GM23338 (cell line): ENCODE measurements at places on chromosomes 3 and 15. TPM values are rescaled to one million over a fixed set of nuclear protein-coding genes. Genes with fewer than 3 reads are reported as not detected.

Gene SEMA3F
- polyA plus RNA-seq: 2.3 and 2.8 TPM in 2 replicates

Gene SLC6A1
- polyA plus RNA-seq: 0.16 and 0.23 TPM in 2 replicates

Gene THSD4
- polyA plus RNA-seq: 0.99 and 2.0 TPM in 2 replicates

Gene EFCC1
- 0.10 TPM in 1 of 2 replicates, not detected in the other for polyA plus RNA-seq

Gene TRH
- 0.10 TPM in 1 of 2 replicates, not detected in the other for polyA plus RNA-seq

Gene GRM7
- 0.40 and 0.56 TPM in 2 replicates for polyA plus RNA-seq

Gene SLC28A1
- polyA plus RNA-seq: not detected in 2 replicates

Gene INSYN1
- 0.10 and 0.18 TPM in 2 replicates for polyA plus RNA-seq

Gene ZNF385D
- polyA plus RNA-seq: 9.7 and 12.3 TPM in 2 replicates

Gene SEMA5B
- polyA plus RNA-seq: 8.0 and 11.0 TPM in 2 replicates

Gene ADAMTS7
- polyA plus RNA-seq: 11.2 and 11.6 TPM in 2 replicates

Gene SCN5A
- 8.4 and 10.2 TPM in 2 replicates for polyA plus RNA-seq

Gene EMC7
- 50.0 and 55.1 TPM in 2 replicates for polyA plus RNA-seq

Gene PTX3
- polyA plus RNA-seq: 1.2 TPM in 2 replicates

- no peaks in the 10 kb centered on the region for H3K4me1 ChIP-seq
- H3K36me3 ChIP-seq: no peaks in the 10 kb centered on the region
- DNase-seq: no peak
- H3K4me3 ChIP-seq: peak overlapping the region; percentile 46; the same call in 1 of the 2 replicates
- H3K27me3 ChIP-seq: no peaks in the 10 kb centered on the region
Observed at GRCh38 chr3:80771085-80771484, 990.4 kb downstream of the GBE1 start.

- no peaks in the 10 kb centered on the region for H3K36me3 ChIP-seq
- H3K4me3 ChIP-seq: no peak overlapping the region
- H3K4me1 ChIP-seq: peaks cover 36% of the 10 kb centered on the region
- H3K27me3 ChIP-seq: no peaks in the 10 kb centered on the region
- no peak overlapping the region for H3K27ac ChIP-seq
Observed at GRCh38 chr3:23385327-23385726, 182.2 kb downstream of the UBE2E2 start.

- H3K4me1 ChIP-seq: peaks cover 20% of the 10 kb centered on the region
- H3K27ac ChIP-seq: no peak overlapping the region
- no peaks in the 10 kb centered on the region for H3K27me3 ChIP-seq
Observed at GRCh38 chr15:77349666-77350065, 70.2 kb downstream of the PEAK1 start.

GRCh38 chr3:188432802-188433520 is 279.0 kb downstream of the LPP start:
- no peak overlapping the region for H3K4me3 ChIP-seq
- no peak for DNase-seq
- no peaks in the 10 kb centered on the region for H3K4me1 ChIP-seq
- no peaks in the 10 kb centered on the region for H3K36me3 ChIP-seq
- no peak overlapping the region for H3K27ac ChIP-seq

DNA sequence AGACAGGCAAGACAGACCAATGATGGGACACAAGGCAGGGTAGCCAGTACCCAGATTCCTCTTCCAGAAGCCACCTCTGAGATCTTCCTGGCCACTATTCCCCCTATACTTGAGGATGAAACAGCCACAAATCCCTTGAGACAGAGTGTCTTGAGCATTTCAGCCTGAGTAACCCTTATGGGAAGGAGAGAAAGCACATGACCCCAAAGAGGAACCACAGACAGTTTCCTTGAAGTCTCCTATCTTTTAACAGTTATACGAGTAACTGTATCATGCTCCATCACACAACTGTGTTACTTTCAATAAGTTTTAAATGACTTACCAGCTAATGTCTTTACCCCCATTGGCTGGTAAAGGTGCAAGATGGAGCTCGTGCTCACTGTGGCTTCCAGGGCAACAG is 9.3 kb downstream of the VIPR1 start:
- H3K4me1 ChIP-seq: peaks cover 11% of the 10 kb centered on the region
- no peak overlapping the region for H3K4me3 ChIP-seq
- no peak overlapping the region for H3K27ac ChIP-seq
- no peaks in the 10 kb centered on the region for H3K36me3 ChIP-seq
- DNase-seq: no peak
- no peaks in the 10 kb centered on the region for H3K27me3 ChIP-seq

- DNase-seq: no peak
- H3K27ac ChIP-seq: no peak overlapping the region
- H3K36me3 ChIP-seq: no peaks in the 10 kb centered on the region
- H3K4me1 ChIP-seq: no peaks in the 10 kb centered on the region
Observed at GRCh38 chr15:95302809-95303208, 1027.7 kb upstream of the NR2F2 start.

- H3K27me3 ChIP-seq: no peaks in the 10 kb centered on the region
- H3K36me3 ChIP-seq: no peaks in the 10 kb centered on the region
- H3K27ac ChIP-seq: no peak overlapping the region
- H3K4me1 ChIP-seq: no peaks in the 10 kb centered on the region
Observed at GRCh38 chr3:174431717-174432116, 427.4 kb upstream of the NAALADL2 start.

- peak overlapping the region; percentile 59 for H3K4me3 ChIP-seq
- peaks cover 31% of the 10 kb centered on the region for H3K4me1 ChIP-seq
- H3K27me3 ChIP-seq: no peaks in the 10 kb centered on the region
- H3K36me3 ChIP-seq: no peaks in the 10 kb centered on the region
- DNase-seq: no peak
Observed at GRCh38 chr3:9247941-9248521, 1.4 kb downstream of the SRGAP3 start.

- H3K4me1 ChIP-seq: no peaks in the 10 kb centered on the region
- no peak for DNase-seq
- no peaks in the 10 kb centered on the region for H3K36me3 ChIP-seq
- no peak overlapping the region for H3K4me3 ChIP-seq
- H3K27me3 ChIP-seq: no peaks in the 10 kb centered on the region
Observed at GRCh38 chr15:35136321-35137189, 51.5 kb upstream of the NANOGP8 start.

- no peak overlapping the region for H3K27ac ChIP-seq
- H3K27me3 ChIP-seq: no peaks in the 10 kb centered on the region
- DNase-seq: no peak
- H3K4me1 ChIP-seq: no peaks in the 10 kb centered on the region
- H3K4me3 ChIP-seq: no peak overlapping the region
- H3K36me3 ChIP-seq: no peaks in the 10 kb centered on the region
Observed at GRCh38 chr3:77370413-77370812, 330.5 kb downstream of the ROBO2 start.

- H3K27me3 ChIP-seq: no peaks in the 10 kb centered on the region
- no peaks in the 10 kb centered on the region for H3K36me3 ChIP-seq
- DNase-seq: no peak
- H3K4me3 ChIP-seq: no peak overlapping the region
- no peak overlapping the region for H3K27ac ChIP-seq
Observed at GRCh38 chr3:152780553-152780952, 54.4 kb upstream of the P2RY1 start.

DNA sequence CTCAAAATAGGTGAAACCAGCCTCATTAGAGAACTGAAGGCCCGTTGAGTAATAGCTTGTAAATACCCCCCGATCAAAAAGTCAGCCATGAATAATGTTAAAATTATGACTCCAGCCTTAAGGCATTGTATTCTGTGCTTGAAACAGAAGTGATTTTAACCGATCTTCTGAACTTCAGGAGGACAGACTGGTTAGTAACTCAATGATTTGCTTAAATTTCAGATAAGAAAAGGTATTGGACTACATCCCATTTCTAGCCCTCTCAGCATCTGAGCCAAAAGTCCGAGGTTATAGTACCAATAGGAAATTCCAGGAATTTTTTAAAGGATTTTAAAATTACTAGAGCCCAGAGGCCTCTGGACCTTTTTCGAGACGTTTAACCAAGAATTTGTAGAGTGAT is 67.7 kb upstream of the FGF12 start:
- H3K4me1 ChIP-seq: no peaks in the 10 kb centered on the region
- no peak for DNase-seq
- H3K27me3 ChIP-seq: no peaks in the 10 kb centered on the region
- no peak overlapping the region for H3K4me3 ChIP-seq
- no peaks in the 10 kb centered on the region for H3K36me3 ChIP-seq

- H3K36me3 ChIP-seq: no peaks in the 10 kb centered on the region
- no peaks in the 10 kb centered on the region for H3K27me3 ChIP-seq
- H3K4me3 ChIP-seq: no peak overlapping the region
- H3K4me1 ChIP-seq: no peaks in the 10 kb centered on the region
Observed at GRCh38 chr15:64209680-64210334, 47.0 kb upstream of the PPIB start.

DNA sequence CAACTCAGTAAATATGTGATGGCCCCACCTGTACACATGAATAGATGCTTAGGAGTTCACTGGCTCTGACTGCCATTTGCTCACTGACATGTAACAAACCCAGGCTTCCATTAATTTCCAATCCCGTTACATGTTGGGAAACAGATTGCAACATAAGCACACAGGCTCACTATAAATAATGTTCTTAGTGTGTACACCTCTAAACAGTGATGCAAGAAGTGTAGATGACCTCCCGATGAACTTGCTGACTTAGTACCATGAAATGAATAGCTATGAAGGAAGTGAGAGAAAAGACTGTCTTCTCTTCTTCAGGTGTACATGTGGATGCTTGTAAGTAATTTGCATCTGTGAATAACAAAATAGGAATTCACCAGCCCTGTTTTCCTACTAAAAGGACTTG is 21.4 kb upstream of the FSIP1 start:
- no peak for DNase-seq
- H3K4me1 ChIP-seq: peaks cover 24% of the 10 kb centered on the region
- no peaks in the 10 kb centered on the region for H3K27me3 ChIP-seq
- no peak overlapping the region for H3K27ac ChIP-seq

- no peaks in the 10 kb centered on the region for H3K27me3 ChIP-seq
- H3K4me3 ChIP-seq: no peak overlapping the region
- H3K36me3 ChIP-seq: no peaks in the 10 kb centered on the region
- H3K27ac ChIP-seq: no peak overlapping the region
- H3K4me1 ChIP-seq: no peaks in the 10 kb centered on the region
Observed at GRCh38 chr3:17213102-17213501, 328.3 kb downstream of the PLCL2 start.

- peaks cover 7% of the 10 kb centered on the region for H3K4me1 ChIP-seq
- H3K27me3 ChIP-seq: no peaks in the 10 kb centered on the region
- H3K36me3 ChIP-seq: no peaks in the 10 kb centered on the region; the same call in 1 of the 2 replicates
- peak; percentile 62 for DNase-seq
- H3K27ac ChIP-seq: peak overlapping the region; percentile 92
- H3K4me3 ChIP-seq: peak overlapping the region; percentile 92
Observed at GRCh38 chr15:65869954-65870871, 922 bp downstream of the RAB11A start.

DNA sequence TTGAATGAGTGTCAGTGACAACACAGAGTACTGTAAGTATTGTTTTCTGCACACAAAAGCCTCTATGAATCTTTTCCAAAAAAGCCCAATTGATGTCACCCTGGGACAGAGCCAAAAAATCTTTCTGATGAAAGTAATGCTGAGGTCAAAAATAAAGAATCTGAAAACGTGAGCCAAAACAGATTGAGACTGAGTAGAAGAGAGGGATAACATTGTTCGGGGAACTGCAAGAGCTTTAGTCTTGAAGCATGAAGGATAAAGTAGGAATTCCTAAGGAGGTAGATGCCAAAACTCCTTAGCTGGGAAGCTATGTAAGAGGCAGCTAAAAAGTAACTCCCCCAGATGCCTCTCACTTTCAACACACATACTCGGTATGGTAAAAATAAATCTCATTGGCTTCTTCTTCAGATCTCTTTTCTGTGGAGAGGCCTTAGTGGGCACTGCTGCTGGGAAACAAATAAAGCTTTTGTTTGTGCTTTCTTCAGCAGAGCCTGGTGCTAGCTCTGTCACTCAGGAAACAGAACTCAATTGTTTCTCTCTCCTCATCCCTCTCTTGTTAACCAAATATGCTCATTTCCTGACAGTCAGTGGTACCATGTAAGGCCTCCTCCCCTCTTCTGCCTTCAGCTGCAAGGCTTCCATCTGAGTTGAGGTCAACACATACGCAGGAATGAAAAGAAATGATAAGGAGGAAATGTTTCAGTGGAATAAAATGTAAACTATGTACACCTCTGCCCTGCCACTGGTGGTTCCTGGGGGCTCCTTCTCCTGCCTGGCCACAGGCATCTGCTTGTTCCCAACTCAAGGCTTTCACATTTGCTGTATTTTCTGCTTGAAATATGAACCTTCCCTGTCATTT is 58.1 kb downstream of the CD200 start:
- H3K27ac ChIP-seq: peak overlapping the region; percentile 91
- H3K36me3 ChIP-seq: peaks cover 8% of the 10 kb centered on the region; the same call in 1 of the 2 replicates
- no peaks in the 10 kb centered on the region for H3K27me3 ChIP-seq
- peak; percentile 72 for DNase-seq
- H3K4me1 ChIP-seq: peaks cover 45% of the 10 kb centered on the region

DNA sequence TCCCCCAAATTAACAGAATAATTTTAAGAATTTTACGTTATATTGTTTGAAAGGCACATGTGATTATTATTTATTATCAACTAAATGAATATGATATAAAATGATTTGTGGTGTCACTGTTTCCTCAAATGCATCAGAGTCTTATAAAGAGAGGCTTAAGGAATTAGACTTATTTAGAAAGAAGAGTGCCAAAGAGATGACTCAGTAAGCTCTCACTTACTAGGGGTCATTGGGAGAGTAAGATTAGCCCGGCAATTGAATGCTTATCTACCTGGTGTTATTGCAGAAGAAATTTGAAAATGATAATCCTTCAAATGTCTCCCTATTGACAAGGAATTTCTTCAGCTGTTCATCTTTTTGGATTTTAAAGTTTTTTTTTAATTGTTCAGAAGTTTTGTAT is 408.7 kb downstream of the OXSM start:
- H3K27me3 ChIP-seq: no peaks in the 10 kb centered on the region
- H3K36me3 ChIP-seq: no peaks in the 10 kb centered on the region
- no peak for DNase-seq
- no peak overlapping the region for H3K27ac ChIP-seq

DNA sequence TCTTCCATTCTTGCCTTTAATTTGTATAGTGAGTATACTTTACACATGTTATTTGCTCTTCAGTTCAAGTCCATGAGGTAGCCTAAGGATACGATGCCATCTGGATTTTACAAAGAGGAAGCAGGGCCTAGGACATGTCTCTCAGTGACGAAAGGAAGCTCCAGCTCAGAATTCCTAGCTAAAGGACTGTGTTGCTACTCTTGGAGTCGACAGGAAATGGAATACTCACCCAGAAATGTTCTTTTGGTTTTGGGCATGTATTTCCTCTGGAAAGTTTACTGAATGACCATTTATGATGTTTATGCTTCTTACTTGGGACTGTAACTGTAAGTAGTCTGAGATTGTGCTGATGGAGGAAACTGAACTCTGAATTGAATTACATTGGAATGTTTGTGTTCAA is 12.5 kb downstream of the OXNAD1 start:
- H3K27ac ChIP-seq: no peak overlapping the region
- no peak overlapping the region for H3K4me3 ChIP-seq
- no peaks in the 10 kb centered on the region for H3K4me1 ChIP-seq
- DNase-seq: no peak
- peaks cover 23% of the 10 kb centered on the region; the same call in 1 of the 2 replicates for H3K36me3 ChIP-seq

DNA sequence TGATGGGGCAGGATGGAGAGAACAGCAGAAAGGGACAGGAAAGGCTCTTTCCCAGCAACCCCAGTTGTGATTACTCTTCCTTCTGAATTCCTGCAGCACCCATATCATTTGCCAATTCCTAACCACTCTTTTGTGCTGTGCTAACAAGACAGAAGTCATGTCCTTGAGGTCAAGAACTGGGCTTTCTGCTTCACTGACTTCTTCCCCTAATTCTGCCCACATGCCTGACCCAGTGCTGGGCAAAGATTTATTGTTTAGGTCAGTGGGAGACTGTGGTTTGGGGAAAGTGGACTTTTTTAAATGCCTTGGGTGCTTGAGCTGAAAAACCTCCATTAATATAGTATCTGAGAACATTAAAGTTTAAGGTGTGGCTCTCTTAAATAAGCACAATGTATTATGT is 4.2 kb upstream of the EFCAB12 start:
- H3K36me3 ChIP-seq: peaks cover 48% of the 10 kb centered on the region
- peaks cover 4% of the 10 kb centered on the region for H3K27me3 ChIP-seq
- no peak overlapping the region for H3K4me3 ChIP-seq
